ENCODE measurements at places on chromosomes 7 and 10.

DNA sequence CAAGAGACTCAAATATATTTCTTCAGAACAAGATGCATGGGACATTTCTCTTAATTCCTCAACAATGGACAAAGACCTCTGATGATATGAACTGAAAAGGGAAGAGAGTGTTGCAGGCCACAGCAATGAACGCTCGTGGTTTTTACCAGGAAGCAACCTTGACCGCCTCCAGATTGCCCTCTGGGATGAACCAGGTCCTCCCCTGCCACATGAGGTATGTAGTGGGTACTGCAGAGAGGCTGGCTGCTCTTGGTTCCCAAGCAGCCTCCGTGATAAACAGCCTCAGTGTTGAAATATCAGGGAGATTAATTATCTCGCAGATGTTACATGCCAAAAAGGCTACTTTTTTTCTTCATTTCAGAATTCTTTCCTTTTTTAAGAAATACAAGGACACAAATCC is 338.8 kb downstream of the ELMO1 start:
- no peak for DNase-seq

DNA sequence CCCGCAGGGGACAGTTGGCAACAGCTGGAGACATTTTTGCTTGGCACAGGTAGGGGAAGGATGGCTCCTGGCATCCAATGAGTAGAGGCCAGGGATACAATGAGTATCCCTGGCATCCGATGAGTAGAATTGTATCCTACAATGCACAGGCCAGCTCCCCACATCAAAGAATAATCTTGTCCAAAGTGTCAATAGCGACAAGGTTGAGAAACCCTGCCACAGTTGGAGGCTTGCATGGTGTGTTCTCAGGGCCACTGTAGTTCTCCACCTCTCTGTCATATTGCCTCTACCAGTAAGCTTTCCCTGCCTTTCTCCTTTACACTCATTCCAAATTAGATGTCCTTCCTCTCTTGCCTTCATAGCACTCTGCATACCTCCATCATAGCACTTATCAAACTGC is 60.7 kb downstream of the ZNF92 start:
- no peak for DNase-seq

DNA sequence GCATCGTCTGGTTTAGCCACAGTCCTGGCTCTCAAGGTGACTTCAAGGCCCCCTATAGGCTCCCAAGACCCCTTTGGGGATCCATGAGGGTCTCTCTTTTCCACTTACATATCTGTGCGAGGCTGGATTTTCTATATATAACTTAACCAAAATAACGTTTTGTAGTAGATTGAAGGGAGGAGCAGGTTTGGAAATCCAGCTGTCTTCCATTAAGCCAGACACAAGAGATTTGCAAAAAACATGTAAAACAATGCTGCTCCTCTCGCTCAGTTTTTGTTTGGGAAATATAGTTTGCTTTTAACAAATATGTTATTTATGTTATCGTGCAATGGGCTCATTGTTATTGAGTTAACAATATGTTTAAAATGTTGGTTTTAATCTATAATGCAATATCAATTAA is 811.2 kb downstream of the TYW1 start:
- no peak for DNase-seq

GRCh38 chr7:17660116-17660515 is 280.2 kb downstream of the SNX13 start:
- DNase-seq: no peak

- no peak for DNase-seq
These were observed 12.2 kb upstream of the PPIF start for GRCh38 chr10:79335094-79335469.

- no peak for DNase-seq
These were observed 948.8 kb upstream of the POT1 start for GRCh38 chr7:125878235-125878956.

GRCh38 chr10:636769-637168 is 52.7 kb downstream of the DIP2C start:
- no peak for DNase-seq

GRCh38 chr7:112765105-112765504 is 25.1 kb downstream of the TMEM168 start:
- DNase-seq: no peak

- DNase-seq: no peak
These were observed 13.4 kb downstream of the LRRC18 start for GRCh38 chr10:48926255-48926654.

DNA sequence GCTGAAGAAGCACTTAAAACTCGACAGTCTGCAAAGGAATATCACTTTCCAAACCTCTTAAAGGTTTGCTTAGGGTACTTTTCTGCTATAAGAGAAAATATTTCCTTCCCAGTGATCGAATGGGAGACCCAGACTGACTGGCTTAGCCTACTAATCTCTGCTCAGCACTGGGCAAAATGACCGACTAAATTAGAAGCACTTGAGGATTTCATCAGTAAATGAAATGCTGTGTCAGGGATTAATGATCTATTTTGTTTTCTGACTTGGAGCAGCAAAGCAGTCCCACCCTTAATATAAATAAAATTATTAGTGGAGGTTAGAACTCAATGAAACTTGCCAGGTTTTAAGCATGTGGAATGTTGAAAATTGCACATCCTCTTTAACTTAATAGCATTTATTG is 411.6 kb downstream of the NEBL start:
- DNase-seq: no peak

DNA sequence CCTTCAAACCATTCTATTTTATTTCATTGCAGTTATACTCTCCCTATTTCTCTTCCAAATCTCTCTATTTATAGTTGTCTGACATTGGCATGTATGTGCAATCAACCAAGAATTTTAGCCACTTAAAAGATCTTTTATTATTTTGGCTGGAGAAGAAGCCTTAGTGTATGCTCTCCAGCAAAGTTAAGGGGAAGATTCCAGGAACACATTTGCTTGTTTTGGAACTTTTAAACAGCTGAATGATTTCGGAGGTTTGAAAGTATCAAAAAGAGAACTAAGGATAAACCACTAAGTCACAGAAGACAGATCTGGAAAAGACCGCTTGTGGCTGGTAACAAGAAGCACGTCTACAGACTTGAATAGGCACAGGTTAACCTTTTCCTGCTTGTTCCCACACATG is 182.2 kb upstream of the FZD1 start:
- no peak for DNase-seq

GRCh38 chr7:36048141-36048901 is 104.7 kb upstream of the EEPD1 start:
- DNase-seq: no peak

GRCh38 chr7:147235645-147236382 is 1119.2 kb downstream of the CNTNAP2 start:
- DNase-seq: no peak
